SJSA1 (cell line): ENCODE measurements at places on chromosomes 11 and 22.
A peak's percentile ranks its signal among the peaks of the same experiment; 100 is the strongest.

- DNase-seq, result peak; percentile 34
These were observed 57.0 kb downstream of the GDPD4 start for GRCh38 chr11:77244277-77245027.

DNA sequence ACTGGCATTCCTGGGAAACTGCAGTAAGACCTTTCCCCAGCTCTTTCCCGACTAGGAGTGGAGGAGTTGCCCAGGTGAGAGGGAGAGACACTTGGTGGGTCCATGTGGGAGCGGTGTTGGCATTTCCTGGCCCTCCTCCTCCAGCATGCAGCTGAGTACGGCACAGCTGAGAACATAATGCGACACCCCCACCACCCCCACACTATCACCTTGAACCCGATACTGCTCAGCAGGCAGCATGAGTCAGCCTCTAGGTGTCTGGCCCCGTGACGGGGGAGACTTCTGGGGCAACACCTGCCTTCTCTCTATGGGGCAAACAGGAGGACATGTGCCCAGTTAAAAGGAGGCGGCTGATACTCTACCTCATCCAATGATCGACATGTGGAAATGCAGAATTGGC is 64.4 kb downstream of the PKNOX2 start:
- no peak for DNase-seq

GRCh38 chr22:42697542-42698013 is 23.1 kb downstream of the A4GALT start:
- DNase-seq, result peak; percentile 92

DNA sequence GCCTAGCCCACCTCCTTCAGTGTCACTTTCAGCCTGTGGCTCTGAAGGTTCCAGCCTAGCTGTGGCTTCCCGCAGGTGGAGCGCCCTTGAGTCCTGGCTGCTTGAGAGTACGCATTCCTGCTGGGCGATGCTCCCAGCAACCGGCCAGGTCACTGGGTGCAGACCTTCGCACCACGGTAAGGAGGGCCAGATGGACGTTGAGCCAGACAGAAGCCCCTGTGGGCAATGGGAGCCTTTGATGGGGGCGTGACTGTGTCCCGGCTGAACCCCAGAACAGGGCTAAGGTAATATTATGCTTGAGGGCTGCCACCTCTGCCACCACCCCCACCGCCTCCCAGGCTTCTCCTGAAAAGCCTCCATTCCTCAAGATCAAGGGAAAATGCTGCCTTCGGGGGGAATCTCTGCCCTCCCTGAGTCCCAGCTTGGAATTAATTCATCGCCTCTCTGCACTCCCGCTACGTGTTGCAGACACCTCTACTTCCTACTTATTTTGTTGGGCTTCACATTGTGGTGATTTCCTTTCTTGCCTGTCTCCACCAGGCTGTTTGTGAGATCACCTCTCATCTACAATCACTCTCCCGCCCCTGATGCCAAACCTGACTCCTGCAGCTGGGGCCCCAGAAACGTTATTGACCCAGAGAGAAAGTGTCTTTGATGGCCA is 144.9 kb upstream of the NECTIN1 start:
- no peak for DNase-seq

- DNase-seq, result no peak
These were observed 48.9 kb downstream of the NARS2 start for GRCh38 chr11:78525720-78526119.

GRCh38 chr11:5059391-5059790 is at the start of gene OR52E2:
Gene OR52E2, minus strand, starts transcription at chr11:5059627. Its CDS starts 0 bp downstream, at chr11:5059627.
- DNase-seq, result no peak
